Vagina (tissue), 2 donors: ENCODE measurements at places on chromosomes 4 and X.

DNA sequence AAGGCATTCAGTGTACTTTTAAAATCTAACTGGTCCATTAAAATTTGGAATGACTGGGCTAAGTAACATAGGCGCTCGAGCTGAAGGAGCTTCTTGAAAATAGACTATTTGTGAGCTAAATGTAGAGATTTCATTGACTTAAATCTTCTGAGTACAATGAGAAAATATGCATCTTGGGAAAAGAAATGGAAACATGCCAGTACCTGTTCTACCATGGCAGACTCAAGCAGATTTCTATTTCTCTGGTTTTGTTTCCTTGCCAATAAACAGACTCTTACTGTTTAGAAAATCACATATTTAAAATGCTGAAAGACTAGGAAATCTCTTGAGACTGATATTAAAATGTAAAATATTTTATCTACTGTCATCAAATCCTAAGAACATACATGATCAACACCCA is 678.1 kb downstream of the FAT4 start:
- DNase-seq, result no peak

- DNase-seq, result no peak
Measured at GRCh38 chrX:34884817-34885216, 57.8 kb upstream of the FAM47B start.

DNA sequence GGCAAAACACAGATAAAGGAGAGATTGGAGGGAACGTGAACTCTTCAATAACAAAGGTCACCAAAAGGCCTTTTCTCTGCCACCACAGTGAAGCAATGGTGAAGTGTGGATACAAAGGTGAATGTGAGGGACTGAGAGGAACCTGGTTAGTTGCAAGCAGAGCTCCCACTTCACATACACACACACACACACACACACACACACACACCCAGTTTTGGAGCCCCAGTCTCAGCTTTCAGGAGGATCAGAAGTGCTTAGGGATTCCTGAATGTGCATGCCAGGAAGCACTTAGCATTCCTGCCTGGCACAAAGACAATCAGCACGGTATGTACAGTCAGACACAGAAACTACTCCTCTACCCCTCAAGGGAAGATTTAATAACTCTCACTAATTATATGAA is 71.5 kb downstream of the ARHGEF9 start:
- DNase-seq, result no peak

DNA sequence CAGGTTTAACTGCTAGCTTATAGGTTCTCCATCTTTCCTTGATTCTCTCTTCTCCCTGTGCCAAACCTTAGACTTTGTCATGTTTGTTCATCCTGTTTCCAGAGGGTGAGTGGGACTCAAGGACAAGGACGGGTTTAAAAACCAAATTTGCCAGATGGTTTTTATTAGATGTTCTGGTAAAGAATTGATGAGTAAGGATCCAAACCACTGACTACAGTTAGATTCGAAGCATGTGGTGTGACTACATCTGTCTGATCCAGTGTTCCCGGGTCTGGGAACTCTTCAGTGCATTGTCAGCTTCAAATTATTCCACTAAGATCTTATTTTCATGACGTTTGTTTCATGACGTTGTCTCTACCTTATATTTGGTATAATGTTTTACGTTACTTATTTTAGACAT is 37.5 kb downstream of the MTMR1 start:
- DNase-seq, result no peak

DNA sequence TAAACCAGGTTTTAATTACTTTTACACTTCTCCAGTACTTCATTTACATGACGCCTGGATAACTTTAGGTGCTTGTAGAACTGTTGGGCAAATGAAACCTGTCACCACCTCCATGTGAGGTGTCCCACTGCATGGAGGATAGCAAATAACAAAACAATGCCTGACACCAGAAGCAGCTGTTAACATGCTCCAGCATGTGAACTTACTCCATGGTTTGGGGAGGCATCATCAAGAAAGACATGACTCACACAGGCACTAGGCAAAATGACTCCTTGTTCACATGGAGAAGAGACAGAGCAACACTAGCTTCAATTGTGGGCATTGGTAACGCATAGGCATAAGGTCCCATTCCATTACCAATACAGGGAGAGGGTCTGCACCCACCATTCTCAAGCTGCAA is 198.1 kb upstream of the F9 start:
- DNase-seq, result no peak

DNA sequence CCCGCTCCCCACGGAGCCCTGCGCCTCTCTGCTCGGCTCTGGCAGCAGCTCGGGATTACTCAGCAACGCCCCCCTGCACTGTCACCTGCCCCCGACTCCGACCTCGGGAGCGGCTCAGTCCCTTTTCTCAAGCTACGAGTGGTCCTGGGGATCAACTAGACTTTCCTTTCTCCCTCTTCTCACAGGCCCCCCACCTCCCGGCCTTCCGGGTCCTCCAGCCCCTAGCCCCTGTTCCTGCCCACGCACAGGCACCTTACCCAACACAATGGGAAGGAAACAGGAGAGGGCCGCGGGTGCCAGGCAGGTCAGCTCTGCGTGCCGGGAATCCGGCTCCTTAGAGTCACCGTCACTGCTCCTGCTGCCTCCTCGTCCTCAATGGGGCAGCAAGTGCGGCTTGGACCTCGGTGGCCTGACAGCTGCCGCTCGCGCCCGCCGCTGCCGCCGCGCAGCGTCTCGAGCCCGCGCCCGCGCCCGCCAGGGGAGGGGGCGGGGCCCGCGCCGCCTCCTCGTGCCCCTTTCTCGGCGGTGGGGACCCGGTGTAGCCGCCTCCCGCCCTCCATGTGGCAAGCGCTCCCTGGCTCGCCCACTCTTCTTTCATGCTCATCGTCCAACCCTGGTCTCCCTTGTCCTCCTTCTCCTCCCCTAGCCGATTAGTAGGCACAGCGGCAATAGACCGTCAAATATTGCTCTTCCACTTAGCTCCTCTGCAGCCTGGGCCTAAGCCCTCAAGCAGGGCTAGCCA is at the start of gene RAB9B:
TSS of gene RAB9B (minus strand) at position 455 of the 742 bp plus-strand sequence. CDS start 6,473 bp downstream, outside the sequence.
- DNase-seq, result no peak
